ENCODE measurements at places on chromosomes 7 and 10.

DNA sequence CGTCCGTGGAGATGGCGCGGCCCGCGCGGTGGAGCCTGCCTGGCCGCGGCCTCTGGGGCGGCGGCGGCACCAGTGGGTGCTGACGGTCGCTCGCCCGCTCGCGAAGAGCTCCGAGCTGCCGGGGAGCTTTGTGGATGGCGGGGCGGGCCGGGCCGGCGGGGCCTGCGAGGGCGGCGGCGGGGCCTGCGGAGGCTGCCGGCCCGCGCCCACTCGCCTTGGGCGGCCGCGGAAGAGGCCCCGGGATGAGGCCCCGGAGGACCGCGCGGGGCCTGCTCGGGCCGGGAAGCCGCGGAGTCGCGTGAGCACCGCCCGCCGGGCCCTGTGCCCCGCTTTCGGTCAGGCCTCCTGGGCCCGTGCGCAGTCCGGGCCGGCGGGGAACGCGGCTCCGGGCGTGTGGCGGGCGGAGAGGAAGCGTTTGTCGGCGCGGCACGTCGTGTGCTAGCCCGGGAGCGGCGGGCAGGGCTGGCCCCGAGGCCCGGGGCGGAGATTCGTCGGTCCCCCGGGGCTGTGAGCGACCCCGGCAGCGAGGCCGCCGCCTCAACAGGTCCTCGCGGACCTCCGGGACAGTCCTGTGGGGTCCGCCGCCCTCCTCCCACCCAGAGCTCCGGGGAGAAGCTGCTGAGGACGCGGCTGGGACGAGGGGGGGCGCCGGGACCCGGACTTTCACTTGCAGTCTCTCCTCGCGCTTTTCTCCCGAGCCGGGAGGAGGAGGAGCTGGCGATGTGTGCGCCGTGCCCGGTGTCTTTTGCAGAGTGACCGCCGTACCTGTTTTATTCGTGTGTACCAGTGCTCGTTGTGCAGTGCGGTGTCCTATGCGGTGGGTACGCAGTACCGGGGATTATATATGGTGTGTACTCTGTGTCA lies 578 bp downstream of the ZMYND11 start:
- DNase-seq, result peak; percentile 70

- DNase-seq, result no peak
These were observed 117.4 kb downstream of the ELAPOR2 start for GRCh38 chr7:86942081-86942480.

GRCh38 chr7:2663121-2663886 lies 24.7 kb upstream of the AMZ1 start:
- DNase-seq, result peak; percentile 59

DNA sequence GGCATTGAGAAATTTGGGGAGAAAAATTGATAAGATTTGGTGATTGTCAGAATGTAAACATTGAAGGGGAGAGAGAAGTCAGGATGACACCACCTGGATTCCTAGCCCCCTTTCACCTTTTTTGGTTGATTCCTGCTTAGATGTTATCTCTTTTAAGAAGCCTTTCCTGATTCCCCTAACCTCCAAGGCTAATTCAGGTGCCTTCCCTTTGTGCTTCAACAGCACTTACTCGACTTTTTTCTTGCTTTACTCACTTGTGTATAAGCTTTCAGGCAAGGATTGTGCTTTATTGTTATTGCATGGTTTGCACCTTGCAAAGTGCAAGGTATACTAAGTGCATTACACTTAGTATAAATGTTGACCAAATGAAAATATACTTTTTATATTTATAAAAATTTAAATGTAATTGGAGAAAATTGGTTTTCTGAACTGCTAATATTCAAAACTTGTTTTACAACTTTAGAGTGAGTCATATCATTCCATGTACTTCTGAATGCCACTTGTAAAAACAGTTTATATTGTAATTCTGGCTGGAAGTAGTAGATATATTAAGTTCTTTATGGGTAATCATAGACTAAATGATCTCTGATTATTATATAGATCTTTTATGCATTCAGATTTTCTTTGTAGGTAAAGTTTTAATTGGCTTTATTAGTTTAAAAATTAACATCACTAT lies 13.2 kb downstream of the SHOC2 start:
- DNase-seq, result no peak

DNA sequence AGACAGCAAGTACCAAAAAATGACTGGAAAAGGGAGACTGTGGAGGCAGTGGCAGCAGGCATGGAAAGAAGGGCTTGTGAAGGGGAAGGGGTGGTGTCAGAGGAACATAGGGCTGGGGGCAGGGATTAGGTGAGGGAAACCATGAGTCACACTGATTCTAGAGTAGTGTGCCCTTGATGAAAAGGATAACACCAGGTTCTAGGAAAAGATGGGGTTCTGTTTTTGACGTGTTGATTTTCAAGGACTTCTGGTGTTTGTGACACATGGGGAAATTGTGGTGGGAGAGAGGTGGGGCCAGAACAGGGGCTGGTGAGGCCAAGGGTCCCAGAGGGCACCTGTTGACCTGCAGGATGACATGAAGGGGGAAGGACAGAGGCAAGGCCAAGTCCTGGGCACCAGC lies 57.1 kb downstream of the FIGNL1 start:
- no peak for DNase-seq

GRCh38 chr10:21315645-21316220 lies 209.7 kb downstream of the SKIDA1 start:
- DNase-seq, result peak; percentile 66

Measured in psoas muscle (tissue), 8 donors.